ENCODE measurements at places on chromosomes 4 and X.

- no peak for DNase-seq
These were observed 466 bp downstream of the DLG3 start for GRCh38 chrX:70444946-70445656.

DNA sequence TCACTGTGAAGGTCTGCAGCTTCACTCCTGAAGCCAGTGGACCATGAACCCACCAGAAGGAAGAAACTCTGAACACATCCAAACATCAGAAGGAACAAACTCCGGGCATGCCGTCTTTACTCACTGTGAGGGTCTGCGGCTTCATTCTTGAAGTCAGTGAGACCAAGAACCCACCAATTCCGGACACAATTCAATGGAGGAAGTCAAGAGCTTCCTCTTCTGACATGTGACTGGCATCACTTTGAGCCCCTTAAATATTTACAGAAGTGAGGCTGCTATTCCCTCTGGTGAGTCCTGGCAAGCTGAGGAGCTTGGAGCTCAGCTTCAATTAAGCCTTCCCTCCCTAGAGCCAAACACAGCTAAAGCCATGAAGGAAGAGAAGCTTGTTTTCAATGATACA is 103.5 kb upstream of the SRD5A3 start:
- DNase-seq, result no peak

GRCh38 chrX:136546371-136546781 is 14.4 kb downstream of the VGLL1 start:
- no peak for DNase-seq

DNA sequence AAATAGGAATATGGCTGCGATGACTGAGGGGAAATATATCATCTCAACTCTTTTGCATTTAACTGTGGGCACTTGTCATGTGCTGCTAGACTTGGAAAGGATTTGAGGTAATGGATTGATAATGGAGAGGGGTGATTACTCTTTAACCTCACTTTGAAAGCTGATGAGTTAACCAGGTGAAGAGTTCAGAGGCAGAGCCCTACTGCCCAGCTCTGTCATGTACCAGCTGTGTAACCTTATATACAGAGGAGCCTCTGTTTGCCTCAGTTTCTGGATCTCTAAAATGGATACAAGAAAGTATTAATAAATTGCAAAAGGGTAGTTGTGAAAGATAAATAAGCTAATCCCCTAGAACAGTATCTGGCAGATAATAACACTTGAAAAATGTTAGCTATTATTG is 51.5 kb downstream of the WDR19 start:
- DNase-seq, result no peak

DNA sequence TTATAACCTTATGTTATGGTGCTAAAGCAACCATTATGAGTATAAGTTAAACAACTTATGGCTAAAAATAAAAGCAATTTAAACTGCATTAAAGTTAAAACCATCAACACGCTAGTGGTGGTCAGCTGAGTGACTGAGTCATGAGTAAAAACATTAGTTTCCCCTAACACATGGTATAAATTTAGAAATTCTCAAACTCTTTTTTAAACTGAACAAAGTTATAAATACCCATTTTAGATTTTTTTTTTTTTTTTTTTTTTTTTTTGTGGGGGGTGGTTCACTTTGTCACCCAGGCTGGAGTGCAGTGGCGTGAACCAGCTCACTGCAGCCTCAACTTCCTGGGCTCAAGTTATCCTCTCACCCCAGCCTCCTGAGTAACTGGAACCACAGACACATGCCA is 5.4 kb upstream of the BBS7 start:
- DNase-seq, result no peak

- DNase-seq, result no peak
These were observed 880.6 kb upstream of the INTU start for GRCh38 chr4:126752126-126752525.

DNA sequence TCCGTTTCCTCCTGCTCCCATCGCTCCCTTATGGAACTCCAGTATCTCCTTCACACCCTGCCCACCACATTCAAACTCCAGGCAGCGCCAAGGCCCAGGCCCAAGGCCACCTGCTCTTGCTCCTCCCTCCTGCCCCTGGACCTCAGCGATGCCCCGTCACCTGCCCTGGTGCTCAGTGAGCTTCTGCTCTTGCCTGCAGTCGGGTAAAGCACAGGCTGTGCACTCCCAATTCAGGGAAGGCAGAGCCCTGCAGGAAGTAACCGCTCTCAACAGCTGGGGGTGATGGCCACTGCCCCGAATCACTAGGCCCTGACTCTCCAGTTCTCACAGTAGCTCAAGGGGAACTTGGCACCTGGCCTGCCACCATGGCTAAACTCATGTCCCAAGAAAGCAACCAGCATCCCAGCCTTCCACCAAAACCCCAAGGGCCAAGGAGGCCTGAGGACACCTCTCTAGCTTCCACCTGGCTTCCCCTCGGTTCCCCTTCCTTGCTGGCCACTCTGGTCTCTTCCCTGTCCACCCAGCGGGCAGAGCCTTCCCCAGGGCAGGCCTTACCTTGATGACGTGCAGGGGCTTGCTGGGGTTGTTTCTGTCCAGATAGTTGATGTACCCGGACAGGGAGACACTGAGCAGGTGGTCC is 29.3 kb downstream of the WDR1 start:
- no peak for DNase-seq

DNA sequence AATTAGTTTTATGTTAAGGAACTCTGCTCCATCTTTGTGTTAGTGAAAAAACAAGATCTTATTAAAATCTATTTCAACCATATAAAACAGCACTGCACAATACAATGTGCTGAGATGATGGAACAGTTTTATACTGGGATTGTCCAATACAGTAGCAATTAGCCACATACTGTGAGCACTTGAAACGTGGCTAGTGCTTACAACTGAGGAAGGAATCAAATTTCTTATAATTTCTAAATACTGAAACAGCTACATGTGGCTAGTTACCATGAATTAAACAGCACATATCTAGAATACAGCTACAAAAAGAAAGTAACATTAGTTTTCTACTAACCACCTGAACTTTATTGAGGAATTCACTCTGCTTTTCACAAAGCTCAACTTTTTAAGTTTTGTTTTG is 14.7 kb downstream of the NFXL1 start:
- DNase-seq, result no peak

DNA sequence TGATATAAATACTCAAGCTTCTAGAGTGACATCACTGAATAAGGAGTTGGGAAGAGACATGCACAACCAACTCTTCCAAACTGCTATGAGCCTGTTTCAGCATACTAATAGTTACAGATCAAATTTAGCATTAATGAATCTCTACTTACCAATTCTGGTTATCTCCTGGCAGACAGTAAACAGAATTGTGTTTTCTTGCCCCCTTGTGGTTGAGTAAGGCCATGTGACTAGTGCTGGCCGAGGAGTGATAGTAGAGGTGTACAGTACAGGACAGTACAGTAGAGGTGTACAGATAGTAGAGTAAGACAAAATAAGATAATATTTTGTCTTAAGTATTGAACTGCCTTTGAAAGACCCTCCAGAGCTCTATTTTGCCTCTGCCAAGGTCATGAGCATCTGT is 681.4 kb downstream of the GABRG1 start:
- DNase-seq, result no peak

- DNase-seq, result peak; percentile 46
These were observed 143.5 kb upstream of the LNX1 start for GRCh38 chr4:53734584-53735353.

- DNase-seq, result no peak
These were observed 12.5 kb downstream of the GABRA4 start for GRCh38 chr4:46980851-46981250.

GRCh38 chr4:3338976-3339531 is 46.2 kb downstream of the RGS12 start:
- no peak for DNase-seq

- no peak for DNase-seq
These were observed 130.8 kb downstream of the PPARGC1A start for GRCh38 chr4:23759066-23759465.

- no peak for DNase-seq
These were observed 74.1 kb downstream of the EVC start for GRCh38 chr4:5784960-5785611.

- DNase-seq, result no peak
These were observed 383.0 kb upstream of the GALNT7 start for GRCh38 chr4:172785613-172786012.

- no peak for DNase-seq
These were observed 1573.5 kb upstream of the TENM3 start for GRCh38 chr4:180669680-180670079.

GRCh38 chrX:65925005-65925404 is 114.9 kb downstream of the VSIG4 start:
- DNase-seq, result no peak

- no peak for DNase-seq
These were observed 69.6 kb upstream of the APOOL start for GRCh38 chrX:84933956-84934556.

DNA sequence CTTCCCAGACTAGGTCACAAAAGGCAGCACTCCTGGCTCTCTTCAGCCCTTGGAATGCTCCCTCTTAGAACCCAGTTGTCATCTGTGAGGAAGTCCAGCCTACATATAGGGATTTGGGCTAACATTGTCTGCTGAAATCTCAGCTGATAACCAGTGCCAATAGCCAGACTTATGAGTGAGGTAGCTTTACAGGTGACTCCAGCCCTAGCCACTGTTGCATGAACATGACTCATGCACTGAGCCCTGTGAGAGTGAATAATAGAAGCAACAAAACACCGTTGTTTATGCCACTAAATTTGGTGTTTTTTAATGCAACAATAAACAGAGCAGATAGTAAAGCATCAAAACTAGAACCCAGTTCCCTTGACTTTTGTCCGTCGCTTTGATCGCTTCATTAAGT is 433.2 kb downstream of the STIM2 start:
- no peak for DNase-seq

DNA sequence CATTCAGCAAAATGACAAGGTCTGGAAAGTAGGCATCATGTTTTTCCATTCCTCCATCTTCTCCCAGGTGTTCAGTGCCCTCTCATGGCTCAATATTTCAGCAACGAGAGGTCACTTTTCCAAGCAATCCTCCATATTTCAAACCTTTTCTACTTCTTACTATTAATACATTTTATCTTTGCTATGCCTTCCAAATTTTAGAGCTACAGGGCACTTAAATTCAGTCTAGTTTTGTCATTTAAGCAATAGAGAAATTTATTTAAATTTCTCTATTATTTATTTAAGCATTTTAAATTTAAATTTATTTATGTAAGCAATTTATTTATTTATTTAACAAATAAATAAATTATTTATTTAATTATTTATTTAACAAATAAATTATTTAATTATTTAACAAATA is 305.1 kb upstream of the ANXA10 start:
- no peak for DNase-seq

- DNase-seq, result no peak
These were observed 164.0 kb downstream of the STAG2 start for GRCh38 chrX:124125471-124125870.

- no peak for DNase-seq
These were observed 217.8 kb downstream of the MID1IP1 start for GRCh38 chrX:39019056-39019455.

DNA sequence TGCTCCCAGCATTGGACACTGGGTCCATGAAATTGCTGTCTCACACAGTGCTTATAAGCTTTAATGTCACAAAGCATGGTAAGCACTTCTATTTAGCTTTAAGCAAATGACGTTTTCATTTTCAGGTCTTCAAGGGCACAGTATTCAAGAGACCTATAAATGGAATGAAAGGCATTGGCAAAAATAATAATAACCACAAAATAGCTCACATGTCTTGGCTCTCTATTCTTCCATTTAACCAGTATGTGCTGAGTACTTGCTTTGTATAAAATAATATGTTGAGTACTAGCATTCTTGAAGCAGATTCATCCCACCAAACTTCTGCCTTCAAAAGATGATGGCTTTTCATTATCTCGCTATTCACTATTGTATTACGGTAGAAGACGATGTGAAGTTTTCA is 203.0 kb downstream of the ADAMTS3 start:
- no peak for DNase-seq

GRCh38 chrX:13473442-13474163 is 95.8 kb upstream of the EGFL6 start:
- DNase-seq, result no peak

DNA sequence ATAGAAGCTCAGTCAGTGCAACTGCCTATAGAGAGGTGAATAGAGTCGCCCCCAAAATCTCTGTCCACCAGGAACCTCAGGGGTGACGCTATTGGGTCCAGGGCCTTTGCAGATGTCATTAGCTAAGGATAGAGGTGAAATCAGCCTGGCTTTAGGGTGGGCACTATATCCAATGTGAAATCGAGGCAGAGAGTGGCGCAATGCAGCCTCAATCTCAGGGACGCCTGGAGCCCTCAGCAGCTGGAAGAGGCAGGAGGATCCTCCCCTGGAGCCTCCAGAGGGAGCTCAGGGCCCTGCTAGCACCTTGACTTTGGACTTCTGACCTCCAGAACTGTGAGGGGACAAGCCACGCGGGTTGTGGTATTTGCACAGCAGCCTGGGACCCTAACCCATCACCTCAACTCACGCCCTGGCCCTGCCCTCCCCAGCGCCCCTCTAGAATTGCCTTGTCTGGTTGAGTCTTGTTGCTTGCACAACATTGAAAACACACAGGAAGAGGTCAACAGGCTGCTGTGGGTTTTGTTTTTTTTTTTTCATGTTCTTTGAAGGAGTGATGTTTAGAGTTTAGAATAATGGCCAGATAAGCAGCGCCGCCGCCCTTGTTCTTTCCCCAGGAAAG is 89.4 kb upstream of the PSAPL1 start:
- no peak for DNase-seq
